Airway epithelial cell (primary cell): ENCODE measurements at places on chromosomes 16 and 17. TPM values are rescaled to one million over a fixed set of nuclear protein-coding genes. Genes with fewer than 3 reads are reported as not detected.

CD300LB gene
- total RNA-seq: not detected in 2 replicates

CXCL16 gene
- total RNA-seq: 16.3 and 16.7 TPM in 2 replicates

CTRB1 gene
- not detected in 2 replicates for total RNA-seq

BMERB1 gene
- 4.6 and 8.1 TPM in 2 replicates for total RNA-seq

SPN gene
- not detected in 2 replicates for total RNA-seq

SLC38A8 gene
- total RNA-seq: not detected in 2 replicates

VAT1L gene
- 0.33 and 0.63 TPM in 2 replicates for total RNA-seq

MGAT5B gene
- total RNA-seq: 0.09 and 0.14 TPM in 2 replicates

TEKT5 gene
- total RNA-seq: not detected in 2 replicates

NKD1 gene
- 0.07 and 0.19 TPM in 2 replicates for total RNA-seq

ZFP3 gene
- total RNA-seq: 0.14 and 0.71 TPM in 2 replicates

SLC13A2 gene
- total RNA-seq: not detected in 2 replicates

SLC6A2 gene
- total RNA-seq: 0.07 and 0.23 TPM in 2 replicates

PTX4 gene
- total RNA-seq: not detected in 2 replicates

HOXB4 gene
- total RNA-seq: 0.07 TPM in 1 of 2 replicates, not detected in the other

PPM1E gene
- total RNA-seq: under 0.01 TPM in 1 of 2 replicates, not detected in the other

GPRC5C gene
- total RNA-seq: 11.7 and 19.5 TPM in 2 replicates

UNK gene
- 12.8 and 21.7 TPM in 2 replicates for total RNA-seq

CORO7 gene
- total RNA-seq: 12.4 and 19.3 TPM in 2 replicates

DPEP3 gene
- total RNA-seq: not detected in 2 replicates

SPNS3 gene
- not detected in 2 replicates for total RNA-seq

TMEM238L gene
- total RNA-seq: not detected in 2 replicates

TBC1D3E gene
- total RNA-seq: not detected in 2 replicates

NPB gene
- total RNA-seq: 3.0 TPM in 1 of 2 replicates, not detected in the other

EFNB3 gene
- total RNA-seq: 2.0 and 2.6 TPM in 2 replicates

MRM1 gene
- 7.7 and 9.7 TPM in 2 replicates for total RNA-seq

MFSD6L gene
- total RNA-seq: not detected in 2 replicates

IL34 gene
- 0.46 and 0.63 TPM in 2 replicates for total RNA-seq
